ENCODE measurements at places on chromosomes 2 and 18.

GRCh38 chr18:67969458-67969857 is 452.9 kb upstream of the DSEL start:
- DNase-seq = no peak

- no peak for DNase-seq
Measured at GRCh38 chr18:13112982-13113381, 105.6 kb upstream of the LDLRAD4 start.

- DNase-seq = no peak
Measured at GRCh38 chr2:26768759-26769088, 4.6 kb downstream of the SLC35F6 start.

- peak; percentile 38 for DNase-seq
Measured at GRCh38 chr2:101883860-101884259, 107.9 kb upstream of the IL1R2 start.

- DNase-seq = no peak
Measured at GRCh38 chr18:38464024-38464423, 898.4 kb upstream of the CELF4 start.

DNA sequence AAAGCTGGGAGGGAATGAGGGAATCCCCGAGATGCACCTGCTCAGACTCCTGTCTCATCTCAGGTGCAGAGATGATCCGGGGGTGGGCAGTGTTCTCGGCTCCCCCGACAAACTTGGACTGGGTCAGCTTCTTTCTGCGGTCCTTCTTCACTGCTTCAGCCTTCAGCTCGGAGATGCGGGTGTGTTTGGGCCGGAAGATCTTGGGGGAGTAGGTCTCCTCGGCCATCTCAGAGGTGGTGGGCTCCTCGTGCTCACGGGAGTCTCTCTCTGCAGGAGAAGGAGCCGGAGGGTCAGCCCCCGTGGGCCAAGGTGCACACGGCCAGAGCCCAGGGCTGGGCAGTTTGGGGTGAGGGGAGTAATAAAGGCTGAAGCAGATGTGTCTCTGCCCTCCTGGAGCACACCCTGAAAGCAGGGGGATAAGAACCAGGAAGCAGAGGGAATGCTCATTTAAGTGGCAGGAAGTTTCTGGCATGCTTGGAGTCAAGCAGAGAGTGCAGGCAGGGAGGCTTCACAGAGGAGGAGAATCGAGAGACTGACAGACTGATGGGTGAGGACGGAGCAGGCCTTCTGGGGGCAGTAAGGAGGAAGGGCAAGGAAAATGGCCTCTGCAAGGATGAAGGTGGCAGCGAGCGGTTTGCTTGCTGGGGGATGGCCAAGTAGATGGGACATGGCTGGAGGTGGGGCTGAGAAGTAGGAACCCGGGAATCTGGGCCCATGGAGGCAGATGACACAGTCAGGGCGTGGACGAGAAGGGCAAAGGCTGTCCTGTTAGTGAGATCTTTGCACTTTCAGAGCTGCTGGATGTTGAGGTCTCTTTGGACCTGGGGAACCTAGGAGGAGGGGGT is 16.3 kb downstream of the IGFBP5 start:
- DNase-seq = no peak

GRCh38 chr2:27723372-27724144 is 48.0 kb upstream of the MRPL33 start:
- DNase-seq = peak; percentile 41

- no peak for DNase-seq
Measured at GRCh38 chr2:27018142-27018541, 14.6 kb upstream of the TMEM214 start.

DNA sequence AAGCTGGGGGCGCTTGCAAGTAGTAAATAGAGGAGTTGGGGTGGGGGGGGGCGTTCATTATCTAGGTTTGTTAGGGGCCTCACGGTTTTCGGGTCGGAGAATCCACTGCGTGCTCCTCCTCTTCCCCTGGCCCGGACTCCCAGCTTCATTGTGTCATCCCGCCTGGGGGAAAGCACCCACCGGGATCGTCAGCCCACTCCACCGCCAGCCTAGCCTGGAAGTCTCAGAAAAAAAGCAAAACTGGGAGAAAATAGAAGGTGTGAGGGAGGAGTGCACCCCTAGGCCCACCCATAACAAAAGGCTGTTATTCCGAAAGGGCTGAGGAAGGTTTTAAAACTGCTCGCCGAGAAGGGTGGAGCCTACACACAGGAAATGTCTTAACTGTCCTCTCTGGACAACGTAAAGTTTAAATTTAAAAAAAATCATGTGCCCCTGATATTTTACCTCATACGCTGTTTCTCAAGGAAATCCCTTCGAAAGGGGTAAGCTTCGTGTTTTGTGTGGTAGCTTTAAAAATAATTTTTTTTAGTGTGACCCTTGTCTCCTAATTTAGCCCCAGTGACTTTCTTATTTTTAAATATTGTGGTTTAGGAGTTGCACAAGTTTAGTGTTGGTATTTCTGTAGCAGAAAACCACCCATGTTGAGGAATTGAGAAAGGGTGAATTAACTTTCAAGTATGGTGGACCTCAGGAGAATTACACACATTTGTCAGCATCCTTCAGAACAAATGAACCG is 104.2 kb downstream of the SPTBN1 start:
- peak; percentile 62 for DNase-seq

DNA sequence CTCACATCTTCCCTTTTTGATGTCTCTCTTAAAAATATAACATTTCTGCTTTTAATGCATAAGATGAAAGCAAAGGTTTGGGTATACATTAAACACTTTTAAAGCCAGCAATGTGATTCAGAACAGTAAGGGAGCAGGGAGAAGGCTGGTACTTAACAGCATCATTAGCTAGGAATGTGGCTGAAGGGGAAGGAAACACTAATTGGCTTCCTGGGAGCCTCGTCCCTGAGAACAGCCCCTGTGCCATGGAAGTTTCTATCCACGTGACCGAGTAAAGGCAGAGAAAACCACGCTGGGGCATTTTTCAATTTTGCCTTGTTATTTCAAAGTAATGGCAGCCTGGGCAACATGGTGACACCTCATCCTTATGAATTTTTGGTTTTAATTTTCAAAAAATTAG is 109.2 kb upstream of the GPC1 start:
- DNase-seq = no peak

DNA sequence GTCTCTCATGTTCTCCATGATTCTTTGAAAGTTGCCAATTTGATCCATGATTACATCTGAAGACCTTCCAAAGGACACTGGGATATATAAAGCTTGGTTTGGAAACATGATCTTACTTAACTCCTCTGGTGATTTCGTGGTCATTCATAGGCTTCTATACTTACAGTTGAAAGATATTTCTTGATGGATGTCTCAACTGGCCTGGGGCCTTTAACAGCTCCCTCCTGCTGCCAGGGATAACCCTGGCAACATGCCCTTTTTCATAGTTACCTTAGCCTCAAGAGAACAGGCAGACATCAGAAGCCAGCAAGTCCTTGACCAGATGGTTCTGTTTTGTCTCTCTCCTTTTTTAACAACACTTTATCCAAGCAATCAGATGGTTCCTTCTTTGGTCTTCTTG is 23.5 kb upstream of the MFF start:
- DNase-seq = no peak

- DNase-seq = no peak
Measured at GRCh38 chr2:158513841-158514240, 57.1 kb downstream of the PKP4 start.

GRCh38 chr2:186346216-186346615 is 139.8 kb upstream of the ZC3H15 start:
- DNase-seq = no peak

GRCh38 chr2:128867936-128868636 is 549.4 kb upstream of the HS6ST1 start:
- DNase-seq = no peak

- DNase-seq = no peak
Measured at GRCh38 chr2:128196026-128196425, 105.0 kb downstream of the UGGT1 start.

DNA sequence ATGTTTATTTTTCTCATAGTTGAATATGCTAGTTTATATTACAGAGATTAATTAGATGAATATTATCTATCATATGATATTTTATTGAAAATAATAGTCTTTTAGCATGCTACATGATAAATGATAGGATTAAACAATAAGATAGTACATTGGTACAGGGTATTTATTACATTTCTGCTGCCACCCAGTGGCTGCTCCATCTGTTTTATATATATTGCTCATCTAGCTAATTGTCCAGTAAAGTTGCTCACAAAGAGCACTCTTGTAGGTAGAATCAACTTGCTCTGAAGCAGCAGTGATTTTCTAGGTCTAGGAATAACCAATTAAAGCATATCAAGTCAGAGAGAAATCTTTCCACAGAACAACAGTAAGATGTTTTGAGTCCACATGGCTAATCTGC is 183.3 kb downstream of the ASXL3 start:
- no peak for DNase-seq

- DNase-seq = no peak
Measured at GRCh38 chr2:120105360-120105759, 92.5 kb downstream of the EPB41L5 start.

- no peak for DNase-seq
Measured at GRCh38 chr2:39300044-39300978, 56.5 kb upstream of the CDKL4 start.

GRCh38 chr18:32095900-32096229 is 4.2 kb downstream of the RNF138 start:
- no peak for DNase-seq

- DNase-seq = no peak
Measured at GRCh38 chr2:170307052-170307451, 129.1 kb downstream of the MYO3B start.

- no peak for DNase-seq
Measured at GRCh38 chr2:15816674-15817406, 123.5 kb upstream of the MYCN start.

DNA sequence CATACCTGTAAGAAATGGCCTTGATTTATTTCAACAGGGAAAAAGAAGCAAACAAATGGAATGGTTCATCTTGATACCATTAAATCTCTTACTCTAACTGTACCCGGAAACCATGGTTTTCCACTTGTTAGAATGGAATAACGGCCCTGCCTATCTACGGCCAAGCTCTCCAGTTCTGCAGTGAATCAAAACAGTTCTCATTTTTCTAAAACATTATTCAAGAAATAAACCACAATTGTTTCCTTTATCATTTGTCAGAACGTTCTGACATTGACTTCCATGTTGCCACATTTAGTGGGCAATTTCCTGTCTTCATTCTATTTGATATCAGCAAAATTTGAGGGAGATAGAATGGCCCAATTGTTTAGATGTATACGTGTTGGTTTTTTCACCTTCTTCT is 118.8 kb upstream of the CDH19 start:
- DNase-seq = no peak

DNA sequence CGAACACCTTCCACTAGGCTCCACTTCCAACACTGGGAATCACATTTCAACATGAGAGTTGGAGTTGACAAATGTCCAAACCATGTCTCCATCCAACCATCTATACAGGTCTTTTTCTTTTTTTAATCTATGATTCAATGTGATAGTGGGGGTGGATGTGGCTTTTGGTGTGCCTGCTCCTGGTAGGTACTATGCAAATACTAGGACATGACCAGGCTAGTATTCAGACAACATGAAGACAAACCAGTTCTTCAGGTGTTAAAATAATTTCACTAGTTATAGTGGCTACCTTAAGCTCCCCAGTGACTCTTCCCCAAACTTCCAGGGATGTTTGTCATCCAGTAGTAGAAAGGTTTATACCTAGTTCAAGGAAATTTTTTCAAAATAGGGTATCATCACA is 387.5 kb downstream of the CDH2 start:
- DNase-seq = no peak

DNA sequence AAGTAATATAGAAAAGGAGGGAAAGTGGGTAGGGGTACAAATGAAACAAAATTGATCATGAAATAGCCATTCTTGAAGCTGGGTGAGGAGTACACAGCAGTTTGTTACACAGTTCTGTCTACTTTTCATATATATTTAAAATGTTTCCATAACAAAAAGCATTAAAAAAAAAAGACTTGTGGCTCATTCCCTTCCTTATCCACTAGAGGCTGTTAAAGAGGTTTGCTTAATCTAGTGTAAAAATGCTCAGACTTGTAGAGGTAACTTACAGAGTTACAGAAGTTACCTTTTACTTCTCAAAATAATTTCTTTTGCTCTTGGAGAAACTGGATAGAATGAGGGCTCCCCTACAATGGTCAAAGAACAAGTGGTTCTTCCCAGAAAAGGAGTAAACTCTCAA is 8.1 kb upstream of the WIPF1 start:
- DNase-seq = peak; percentile 55

- DNase-seq = no peak
Measured at GRCh38 chr18:71505526-71505925, 1038.6 kb downstream of the CBLN2 start.

DNA sequence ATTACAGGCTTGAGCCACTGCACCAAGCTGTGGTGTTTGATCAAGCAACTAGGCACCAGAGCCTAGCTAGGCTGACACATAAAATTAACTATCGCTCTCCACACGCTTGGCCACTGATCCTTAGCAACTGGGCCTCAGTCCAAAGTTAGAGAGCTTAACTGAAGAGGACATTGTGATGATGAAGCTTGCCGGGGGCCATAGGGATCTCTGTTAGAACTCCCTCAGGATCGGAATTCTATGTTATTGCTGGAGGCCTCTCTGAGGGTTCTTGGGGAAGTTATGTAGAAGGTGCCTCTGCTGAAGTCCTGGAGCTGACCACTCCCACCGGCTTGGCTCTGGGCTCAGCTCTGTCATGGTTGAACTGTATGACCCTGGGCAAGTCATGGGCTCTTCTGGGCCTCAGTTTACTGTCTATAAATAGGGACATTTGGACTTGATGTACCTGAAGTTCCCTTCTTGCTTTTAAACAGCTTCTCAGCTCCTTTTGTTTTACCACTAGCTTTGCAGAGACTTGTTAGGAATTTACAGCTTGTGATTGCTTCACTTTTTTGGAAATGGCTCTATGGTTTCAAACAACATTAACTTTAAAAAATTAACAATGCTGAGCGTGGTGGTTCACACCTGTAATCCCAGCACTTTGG is 44.1 kb downstream of the GATA6 start:
- DNase-seq = no peak

DNA sequence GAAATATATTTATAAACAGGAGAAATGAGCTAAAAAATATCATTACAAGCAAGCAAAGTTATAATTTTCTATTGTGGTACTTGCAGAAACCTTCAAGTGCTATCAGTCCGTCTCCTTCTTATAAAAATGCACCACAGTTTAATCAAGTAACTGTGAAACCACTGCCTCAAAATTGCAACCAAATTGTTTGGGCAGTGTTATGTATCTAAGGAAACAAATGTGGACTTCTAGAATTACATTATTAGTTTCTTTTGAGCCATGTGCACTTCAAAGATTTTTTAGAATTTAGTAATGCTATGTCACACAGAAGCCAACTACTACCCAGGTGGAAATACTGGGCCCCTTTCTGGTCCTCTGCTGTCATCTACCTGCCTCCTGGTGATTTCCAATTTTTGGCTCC is 495.6 kb downstream of the NYAP2 start:
- no peak for DNase-seq

Data from CD4-positive, alpha-beta T cell treated with Interleukin-4 for 1 hour (primary cell).